A549 treated with AZD2906 at 1 μM for 4 hours (cell line): ENCODE measurements at places on chromosomes 2 and 18. TPM values are rescaled to one million over a fixed set of nuclear protein-coding genes. Genes with fewer than 3 reads are reported as not detected.

The TSGA10 gene
- 2.3 to 5.4 TPM (median 3.9 TPM) in 5 replicates for total RNA-seq

The DSG4 gene
- total RNA-seq, result not detected in 5 replicates

The CSRNP3 gene
- total RNA-seq, result not detected in 5 replicates

The DSC3 gene
- total RNA-seq, result 1.00 to 1.9 TPM (median 1.2 TPM) in 5 replicates

The DSC2 gene
- 0.71 to 1.00 TPM (median 0.85 TPM) in 5 replicates for total RNA-seq

The FLACC1 gene
- 0.14 to 0.20 TPM (median 0.17 TPM) in 3 of 5 replicates, not detected in the others for total RNA-seq

The COLEC12 gene
- 0.02 to 0.06 TPM (median 0.03 TPM) in 5 replicates for total RNA-seq

The ADRA2B gene
- total RNA-seq, result 0.14 to 0.18 TPM (median 0.14 TPM) in 5 replicates

The CHRND gene
- not detected in 5 replicates for total RNA-seq

The ITGB6 gene
- total RNA-seq, result 0.40 to 0.87 TPM (median 0.55 TPM) in 5 replicates

The LINC00305 gene
- not detected in 5 replicates for total RNA-seq

The NAGK gene
- total RNA-seq, result 63.1 to 95.5 TPM (median 89.1 TPM) in 5 replicates

The GKN2 gene
- total RNA-seq, result 1.9 to 3.2 TPM (median 2.5 TPM) in 5 replicates

The ANKRD53 gene
- 0.06 to 0.16 TPM (median 0.12 TPM) in 4 of 5 replicates, not detected in the other for total RNA-seq

The DPP10 gene
- total RNA-seq, result not detected in 5 replicates

The SPR gene
- 90.8 to 137 TPM (median 128 TPM) in 5 replicates for total RNA-seq

The SCTR gene
- 0.10 TPM in 1 of 5 replicates, not detected in the others for total RNA-seq

The OTX1 gene
- 3.5 to 4.6 TPM (median 3.7 TPM) in 5 replicates for total RNA-seq

The CHRNG gene
- total RNA-seq, result not detected in 5 replicates
